CD4-positive, CD25-positive, alpha-beta regulatory T cell (primary cell): ENCODE measurements at places on chromosomes 1 and 21. TPM values are rescaled to one million over a fixed set of nuclear protein-coding genes. Genes with fewer than 3 reads are reported as not detected.

GRCh38 chr1:204151552-204152309 lies at the start of gene ETNK2:
TSS of gene ETNK2 (minus strand) at chr1:204152044. CDS start at chr1:204151852, 192 bp downstream.
- H3K4me3 ChIP-seq, result no peak within 1 kb of the TSS
- no peak for DNase-seq
- H3K36me3 ChIP-seq, result no peaks in the 10 kb centered on the region
- H3K27me3 ChIP-seq, result no peaks in the 10 kb centered on the region

DNA sequence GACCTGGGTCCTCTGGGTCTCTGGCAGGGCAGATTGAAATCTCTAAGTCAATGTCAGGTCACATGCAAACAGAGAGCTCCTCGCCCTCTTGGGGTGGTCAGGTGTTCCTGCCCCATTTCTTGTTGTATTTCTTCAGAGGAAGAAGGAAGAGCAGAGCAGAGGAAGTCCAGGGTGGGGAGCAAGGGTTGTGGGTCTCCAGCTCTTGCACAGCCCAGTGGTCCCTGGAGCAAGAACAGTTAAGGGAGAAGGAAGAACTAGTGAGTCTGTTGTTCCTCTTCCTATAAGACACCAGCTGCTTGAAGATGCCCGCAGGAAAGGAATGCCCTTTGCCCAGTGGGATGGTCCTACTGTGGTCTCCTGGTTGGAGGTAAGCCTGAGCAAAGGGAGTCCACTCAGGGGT lies 26.3 kb downstream of the MYOG start:
- DNase-seq, result no peak
- no peak overlapping the region for H3K27ac ChIP-seq
- no peak overlapping the region for H3K4me3 ChIP-seq
- no peaks in the 10 kb centered on the region for H3K36me3 ChIP-seq
- H3K27me3 ChIP-seq, result no peaks in the 10 kb centered on the region

- peaks cover 6% of the 10 kb centered on the region for H3K27me3 ChIP-seq
- H3K36me3 ChIP-seq, result no peaks in the 10 kb centered on the region
- H3K4me1 ChIP-seq, result no peaks in the 10 kb centered on the region
- H3K4me3 ChIP-seq, result no peak overlapping the region
- DNase-seq, result no peak
- H3K27ac ChIP-seq, result no peak overlapping the region
Measured at GRCh38 chr1:207695891-207696290, 51.0 kb downstream of the CR1L start.

- H3K36me3 ChIP-seq, result no peaks in the 10 kb centered on the region
- H3K27ac ChIP-seq, result no peak overlapping the region
- no peaks in the 10 kb centered on the region for H3K27me3 ChIP-seq
- no peak for DNase-seq
- H3K4me3 ChIP-seq, result no peak overlapping the region
Measured at GRCh38 chr1:223462047-223462630, 68.9 kb downstream of the CCDC185 start.

The GPR37L1 gene
- not detected for total RNA-seq

The AMPD2 gene
- 203 TPM for total RNA-seq

DNA sequence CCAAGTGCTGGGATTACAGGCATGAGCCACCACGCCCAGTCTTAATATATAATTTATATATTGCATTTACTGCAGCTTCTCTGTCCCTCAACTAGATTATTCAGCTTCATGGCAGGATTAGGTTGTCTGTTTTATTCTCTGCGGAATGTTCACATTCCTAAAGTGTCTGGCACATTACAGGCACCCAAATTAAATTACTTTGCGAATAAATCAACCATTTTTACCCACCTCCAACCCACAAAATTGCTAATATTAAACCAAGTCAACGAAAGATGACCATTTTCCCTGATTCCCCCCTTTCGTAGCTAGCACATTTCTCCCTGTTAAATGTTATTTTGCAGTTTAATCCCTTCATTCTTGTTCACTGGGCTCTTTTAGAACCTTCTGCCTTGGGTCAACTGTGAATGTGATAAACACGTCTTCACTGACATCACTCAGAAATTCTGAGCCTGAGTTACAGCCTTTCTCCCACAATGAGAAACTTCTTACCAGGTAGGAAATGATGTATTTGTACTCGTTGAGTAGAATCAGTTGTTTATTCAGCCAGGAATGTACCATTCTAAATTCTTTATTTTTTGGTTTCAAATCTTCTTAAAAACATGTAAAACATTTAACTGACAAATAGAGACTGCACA lies 35.9 kb downstream of the THAP3 start:
- no peaks in the 10 kb centered on the region for H3K4me1 ChIP-seq
- H3K4me3 ChIP-seq, result no peak overlapping the region
- DNase-seq, result no peak
- H3K36me3 ChIP-seq, result peaks cover 3% of the 10 kb centered on the region
- H3K27ac ChIP-seq, result no peak overlapping the region
- no peaks in the 10 kb centered on the region for H3K27me3 ChIP-seq

DNA sequence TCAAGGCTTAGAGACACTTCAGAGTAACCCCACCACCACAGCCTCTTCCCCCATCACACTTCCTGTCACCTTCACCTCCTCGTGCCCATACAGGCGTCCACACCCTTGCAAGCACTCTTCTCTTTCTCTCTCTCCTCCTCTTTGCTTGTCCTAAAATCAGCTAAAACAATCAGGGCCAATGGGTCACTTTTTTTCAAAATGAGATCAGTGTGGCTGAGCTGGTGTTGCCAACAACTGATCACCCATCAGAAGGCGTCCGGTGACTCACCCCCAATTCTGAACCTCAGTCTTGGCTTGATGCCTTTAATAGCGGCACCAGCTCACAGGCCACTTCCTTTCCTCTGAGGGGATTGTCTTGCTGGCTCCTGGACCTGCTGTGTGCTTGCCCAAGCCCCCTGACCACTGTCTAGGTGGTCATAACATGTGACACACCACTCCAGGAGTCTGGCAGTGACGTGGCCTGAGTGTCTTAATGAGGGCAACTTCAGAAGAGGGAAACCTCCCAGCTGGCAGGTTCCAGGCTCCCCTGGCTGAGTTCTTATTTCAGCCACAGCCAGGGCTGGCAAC lies 1.6 kb downstream of the DRAXIN start:
- peaks cover 31% of the 10 kb centered on the region for H3K4me1 ChIP-seq
- no peak overlapping the region for H3K4me3 ChIP-seq
- no peak overlapping the region for H3K27ac ChIP-seq
- no peaks in the 10 kb centered on the region for H3K36me3 ChIP-seq

GRCh38 chr1:39925721-39926342 lies 24.1 kb upstream of the MYCL start:
- H3K4me3 ChIP-seq, result no peak overlapping the region
- no peak for DNase-seq
- H3K27ac ChIP-seq, result no peak overlapping the region
- no peaks in the 10 kb centered on the region for H3K36me3 ChIP-seq
- no peaks in the 10 kb centered on the region for H3K4me1 ChIP-seq

GRCh38 chr21:44555200-44555875 lies 3.3 kb downstream of the KRTAP10-3 start:
- H3K4me1 ChIP-seq, result no peaks in the 10 kb centered on the region
- no peak overlapping the region for H3K4me3 ChIP-seq
- no peak overlapping the region for H3K27ac ChIP-seq
- H3K27me3 ChIP-seq, result no peaks in the 10 kb centered on the region

The ADAMTS5 gene
- not detected for total RNA-seq

The CD53 gene
- total RNA-seq, result 397 TPM
